ENCODE measurements at places on chromosomes 3 and 15.
A peak's percentile ranks its signal among the peaks of the same experiment; 100 is the strongest.

GRCh38 chr3:61924090-61924735 lies 362.8 kb downstream of the PTPRG start:
- DNase-seq, result no peak

- peak; percentile 87 for DNase-seq
Measured at GRCh38 chr15:51883271-51883837, 53.9 kb downstream of the TMOD3 start.

- DNase-seq, result no peak
Measured at GRCh38 chr3:181431748-181432147, 280.0 kb upstream of the SOX2 start.

DNA sequence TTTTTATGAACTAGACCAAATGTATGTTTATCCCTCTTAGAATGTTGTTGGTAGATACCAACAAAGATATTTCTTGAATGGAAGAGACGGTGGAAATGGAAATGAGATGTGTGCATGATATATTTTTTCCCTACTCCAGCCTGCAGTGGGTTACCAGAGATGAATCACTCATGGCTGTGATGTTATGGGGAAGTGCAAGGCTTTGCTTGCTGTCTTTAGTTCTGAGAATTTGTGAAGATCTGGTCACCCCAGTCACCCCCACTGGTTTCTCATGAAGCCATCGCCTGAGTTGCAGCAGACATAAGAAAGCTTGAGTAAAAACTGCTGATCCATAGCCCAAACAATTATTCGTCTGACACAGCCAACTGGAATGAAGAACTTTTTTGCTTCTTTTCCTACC lies 78.1 kb upstream of the EOMES start:
- peak; percentile 5 for DNase-seq
